Thoracic aorta (tissue), 2 donors: ENCODE measurements at places on chromosomes 11 and 22. TPM values are rescaled to one million over a fixed set of nuclear protein-coding genes. Genes with fewer than 3 reads are reported as not detected.

FAM181B gene
- total RNA-seq = 0.27 TPM

MYEOV gene
- total RNA-seq = 1.1 TPM

CEND1 gene
- not detected for total RNA-seq

DNAJC24 gene
- total RNA-seq = 18.7 TPM

ABTB2 gene
- 12.3 TPM for total RNA-seq

ART1 gene
- total RNA-seq = not detected

OR51B2 gene
- not detected for total RNA-seq

NAV2 gene
- 125 TPM for total RNA-seq

MAPK11 gene
- 5.8 TPM for total RNA-seq

RAB3IL1 gene
- 45.4 TPM for total RNA-seq

GAL3ST3 gene
- total RNA-seq = 1.1 TPM

SHISAL1 gene
- total RNA-seq = 3.4 TPM

GRCh38 chr11:96215110-96215782 lies 127.7 kb downstream of the MAML2 start:
- no peak for DNase-seq

DNA sequence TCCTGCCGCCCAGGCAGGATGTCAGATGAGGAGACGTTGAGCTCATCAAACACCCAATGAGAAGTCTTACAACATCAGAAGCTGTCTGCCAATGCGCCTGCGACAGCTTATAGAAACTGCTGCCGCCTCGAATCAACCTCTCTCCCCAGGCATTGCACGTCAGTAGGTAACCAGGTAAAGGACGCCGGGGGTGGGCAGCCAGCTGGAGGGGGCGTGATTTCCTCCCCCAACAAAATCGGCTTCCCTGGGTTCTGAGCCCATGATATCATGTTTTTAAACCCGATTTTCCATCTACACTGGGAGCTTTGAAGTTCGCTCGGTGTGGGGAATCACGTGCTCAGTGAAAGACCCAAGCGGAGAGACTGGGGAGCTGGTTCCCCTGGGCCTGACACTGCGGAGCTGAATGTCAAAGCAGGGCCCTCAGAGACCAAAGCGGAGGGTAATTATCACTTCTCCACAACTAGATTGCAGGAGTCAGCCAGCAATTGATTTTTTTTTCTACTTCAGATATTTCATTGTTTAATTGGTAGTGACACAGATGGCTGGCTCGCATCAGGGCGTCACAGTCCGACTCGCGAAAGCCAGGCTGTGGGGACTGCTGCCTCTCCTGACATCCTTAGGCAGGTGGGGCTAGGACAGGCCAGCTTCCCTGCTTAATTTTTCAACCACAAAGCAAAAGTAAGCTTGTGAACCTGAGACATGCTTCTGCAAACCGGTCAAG lies 15.4 kb downstream of the FAM83F start:
- no peak for DNase-seq

DNA sequence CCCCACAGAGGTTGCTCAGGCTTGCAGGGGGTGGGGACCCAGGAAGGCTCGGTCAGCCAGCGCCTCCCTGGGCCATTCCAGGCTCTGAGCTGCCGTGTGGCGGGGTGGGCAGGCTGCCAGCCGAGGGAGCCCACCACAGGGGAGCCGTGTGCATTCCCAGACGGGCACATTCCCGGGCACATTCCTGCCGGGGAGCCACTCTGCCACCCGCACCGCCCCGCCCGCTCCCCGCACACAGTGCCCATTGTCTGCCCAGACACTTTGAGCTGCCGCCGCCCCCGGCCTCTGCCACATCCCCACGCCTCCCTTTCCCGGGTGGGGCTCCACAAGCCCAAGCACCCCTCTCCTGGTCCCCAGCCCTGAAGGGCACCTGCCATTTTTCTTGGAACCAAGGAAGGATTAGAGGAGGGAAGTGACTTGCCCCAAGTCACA lies 27.4 kb downstream of the RPL3 start:
- DNase-seq = no peak

GRCh38 chr11:65524741-65525545 lies at the start of gene SCYL1:
Gene SCYL1, plus strand, starts transcription at chr11:65525083. Its CDS starts 71 bp downstream, at chr11:65525154.
- no peak for DNase-seq

DNA sequence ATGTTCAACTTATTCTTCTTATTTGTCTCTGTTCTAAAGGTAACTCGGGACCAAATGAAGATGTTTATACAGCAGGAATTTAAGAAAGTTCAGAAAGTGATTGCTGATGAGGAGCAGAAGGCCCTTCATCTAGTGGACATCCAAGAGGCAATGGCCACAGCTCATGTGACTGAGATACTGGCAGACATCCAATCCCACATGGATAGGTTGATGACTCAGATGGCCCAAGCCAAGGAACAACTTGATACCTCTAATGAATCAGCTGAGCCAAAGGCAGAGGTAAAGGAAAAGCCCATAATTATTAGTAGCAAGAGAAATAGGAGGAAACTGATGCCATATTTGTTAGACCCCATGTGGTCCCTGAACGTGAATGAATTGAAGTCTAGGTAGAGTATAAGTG lies 63.3 kb downstream of the TRIM44 start:
- DNase-seq = no peak

GRCh38 chr11:116445108-116446047 lies 327.4 kb downstream of the BUD13 start:
- no peak for DNase-seq

GRCh38 chr11:132523929-132524328 lies 1008.4 kb downstream of the OPCML start:
- no peak for DNase-seq

- no peak for DNase-seq
Measured at GRCh38 chr11:62669420-62670161, 1.9 kb upstream of the UQCC3 start.

DNA sequence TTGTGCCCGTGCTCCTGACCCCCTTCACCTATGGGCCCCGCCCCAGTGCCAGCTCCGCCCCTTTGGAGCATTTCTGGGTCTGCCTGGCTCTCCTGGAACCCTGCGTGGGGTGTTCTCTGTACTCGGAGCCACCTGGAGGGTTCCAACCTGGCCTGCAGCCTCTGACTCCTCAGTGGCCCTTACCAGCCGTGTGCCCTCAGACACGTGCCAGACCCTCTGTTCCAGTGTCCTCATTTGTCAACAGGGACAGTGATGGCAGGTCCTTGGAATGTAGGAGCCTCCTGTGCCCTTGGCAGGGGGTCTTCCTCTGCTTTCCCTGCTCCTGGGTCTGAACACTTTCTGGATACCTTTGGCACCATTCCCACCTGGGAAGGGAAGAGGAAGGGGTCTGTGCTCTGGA lies 96.4 kb downstream of the CACNA1I start:
- DNase-seq = no peak

- no peak for DNase-seq
Measured at GRCh38 chr11:75096456-75097172, at the start of gene OR2AT4. Gene OR2AT4, minus strand, starts transcription at chr11:75096876.

- DNase-seq = no peak
Measured at GRCh38 chr11:27868709-27869108, 168.5 kb upstream of the BDNF start.

DNA sequence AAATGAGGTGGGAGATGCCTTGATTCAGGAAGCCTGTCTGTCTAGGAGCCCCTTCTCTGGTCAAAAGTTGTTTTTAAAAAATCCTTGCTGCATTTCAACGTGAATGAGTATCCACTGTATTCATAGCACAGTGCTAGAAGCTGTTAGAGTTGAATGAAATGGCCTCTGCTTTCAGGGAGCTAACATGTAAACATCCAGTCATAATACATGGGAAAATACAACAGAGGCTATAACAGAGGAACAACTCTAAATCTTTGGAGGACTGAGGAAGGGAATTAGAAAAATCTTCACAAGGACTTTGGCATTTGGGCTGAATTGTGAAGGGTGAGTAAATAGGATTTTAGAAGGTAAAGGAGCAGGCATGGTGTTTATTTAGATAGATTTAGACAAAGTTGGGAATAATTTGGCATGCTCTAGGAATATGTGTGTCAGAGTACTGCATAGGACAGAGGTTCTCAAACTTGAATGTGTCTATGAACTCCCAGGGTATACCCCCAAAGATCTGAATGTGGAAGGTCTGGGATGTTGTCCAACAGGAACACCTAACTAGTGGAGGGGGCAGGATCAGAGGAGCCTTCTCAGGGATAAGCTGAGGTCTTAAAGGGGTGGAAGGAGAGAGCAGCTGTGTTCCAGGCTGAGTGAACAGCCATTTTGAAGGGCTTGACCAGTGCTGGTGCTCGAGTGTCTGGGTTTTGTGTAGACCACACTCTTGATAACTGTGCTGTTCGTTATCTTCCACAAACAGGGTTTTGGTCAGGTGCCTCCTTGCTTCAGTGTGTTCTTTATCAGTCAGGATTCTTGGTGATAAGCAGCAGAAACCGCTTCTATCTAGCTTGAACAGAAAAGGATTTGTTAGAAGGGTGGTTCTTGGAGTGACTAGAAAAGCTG lies 12.7 kb downstream of the SREBF2 start:
- DNase-seq = no peak

DNA sequence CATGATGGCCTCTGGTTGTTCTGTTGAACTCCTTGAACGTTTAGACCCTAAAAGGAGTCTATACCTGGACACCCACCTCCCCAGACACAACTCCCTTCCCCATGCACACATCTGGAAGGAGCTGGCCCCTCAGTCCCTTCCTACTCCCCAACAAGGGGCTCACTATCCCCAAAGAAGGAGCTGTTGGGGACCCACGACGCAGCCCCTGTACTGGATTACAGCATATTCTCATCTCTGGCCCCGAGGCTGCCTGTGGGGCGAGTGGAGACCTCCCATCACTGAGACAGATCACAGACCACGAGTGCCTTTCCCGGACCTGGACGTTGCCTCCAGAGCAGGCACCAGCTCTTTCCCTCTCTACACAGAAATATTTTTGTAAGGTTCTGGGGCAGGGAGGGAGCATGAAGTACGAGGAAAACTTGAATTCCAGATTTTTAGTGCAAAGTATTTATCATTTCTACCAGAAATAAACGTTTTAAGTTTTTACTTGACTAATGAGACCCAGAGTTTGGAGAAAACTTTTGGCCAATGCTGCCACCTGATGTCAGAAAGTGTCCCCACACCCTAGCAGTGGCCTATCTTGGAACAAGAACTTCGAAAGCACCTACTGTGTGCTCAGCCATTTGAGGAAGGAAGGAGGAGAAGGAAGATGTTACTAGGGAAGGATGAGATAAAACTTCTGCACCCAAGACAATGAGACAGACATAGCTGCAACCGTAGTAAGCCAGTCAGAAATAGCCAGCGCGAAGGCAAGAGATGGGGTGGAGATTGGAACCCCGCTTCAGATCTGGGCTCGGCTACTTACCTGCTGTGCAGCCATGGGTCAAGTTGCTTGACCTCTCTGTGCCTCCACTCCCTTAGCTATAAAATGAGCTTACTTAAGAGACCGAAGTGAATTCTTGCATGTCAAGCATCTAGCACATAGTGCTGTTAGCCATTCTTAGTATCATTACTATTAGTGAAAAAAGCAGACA lies 10.2 kb upstream of the POU2F3 start:
- no peak for DNase-seq

DNA sequence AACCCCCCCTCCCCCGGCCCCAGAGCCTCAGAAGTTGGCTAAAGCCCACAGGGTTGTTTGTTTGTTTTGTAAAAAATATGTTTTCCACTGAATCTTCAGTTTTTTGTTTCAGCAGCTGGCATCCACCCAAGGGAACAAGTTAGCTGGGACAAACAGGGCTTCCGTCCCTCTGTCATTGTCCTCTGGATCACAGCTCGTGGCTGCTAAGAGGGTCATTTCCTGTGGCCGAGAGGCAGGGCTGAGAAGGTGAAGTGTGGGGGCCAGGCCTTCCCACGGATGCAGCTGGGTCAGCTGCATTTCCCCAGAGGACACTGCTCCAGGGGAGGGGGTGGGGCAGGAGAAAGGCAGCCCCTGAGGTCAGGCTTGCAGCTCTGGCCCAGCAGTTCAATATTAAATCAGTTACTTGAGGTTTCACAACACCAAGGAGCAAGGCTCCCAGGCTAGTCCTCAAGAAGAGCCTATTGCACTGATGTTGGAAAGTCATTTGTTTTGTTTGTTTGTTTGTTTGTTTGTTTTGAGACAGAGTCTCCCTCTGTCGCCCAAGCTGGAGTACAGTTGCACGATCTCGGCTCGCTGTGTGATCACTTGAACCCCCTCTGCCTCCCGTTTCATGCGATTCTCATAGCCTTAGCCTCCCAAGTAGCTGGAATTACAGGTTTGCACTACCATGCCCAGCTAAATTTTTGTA lies 34.4 kb upstream of the SMTN start:
- no peak for DNase-seq

DNA sequence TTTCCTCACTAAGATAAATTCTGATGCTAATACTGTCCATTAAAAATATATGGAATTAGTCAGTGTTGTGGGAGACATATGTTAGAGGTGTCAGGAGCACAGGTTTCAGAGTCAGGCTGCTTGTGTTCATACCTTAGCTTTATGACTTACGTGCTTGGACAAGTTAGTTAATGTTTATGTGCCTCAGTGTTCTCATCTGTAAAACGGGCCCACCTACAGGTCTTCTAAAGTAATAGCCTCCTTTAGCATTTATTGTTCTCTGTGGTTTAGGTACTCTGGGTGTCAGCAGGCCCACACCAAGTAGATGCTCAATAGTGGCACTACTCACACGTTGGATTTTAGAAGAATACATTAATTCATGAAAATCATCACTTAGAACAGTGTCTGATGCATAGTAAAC lies 308.7 kb upstream of the ZC3H12C start:
- no peak for DNase-seq

GRCh38 chr22:42930810-42931420 lies 73.8 kb upstream of the ARFGAP3 start:
- DNase-seq = no peak

GRCh38 chr22:29821291-29822016 lies 16.6 kb downstream of the ASCC2 start:
- peak; percentile 54 for DNase-seq
